ENCODE measurements at places on chromosomes 6 and 20.

GRCh38 chr6:2956930-2957685 lies 14.3 kb downstream of the SERPINB6 start:
- DNase-seq = no peak

DNA sequence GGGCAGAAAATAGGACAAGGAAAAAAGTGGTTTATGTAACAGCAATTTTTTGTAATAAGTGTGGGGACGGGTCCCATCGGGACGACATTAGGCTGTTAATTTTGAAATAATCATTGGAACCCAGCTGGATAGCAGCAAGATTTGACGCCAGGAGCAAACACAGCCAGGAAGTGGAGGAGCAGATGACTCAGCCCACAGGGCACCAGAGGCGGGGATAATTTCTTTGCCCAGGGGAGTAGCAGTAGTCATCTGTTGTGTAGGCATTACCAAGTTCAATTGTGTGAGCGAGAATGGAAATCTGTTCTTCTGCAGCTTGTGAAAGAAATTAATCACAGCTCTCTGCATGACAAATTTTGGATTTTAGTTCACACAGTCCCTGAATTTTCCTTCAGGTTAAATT lies 22.6 kb upstream of the RIN2 start:
- peak; percentile 52 for DNase-seq

GRCh38 chr6:135937106-135937505 lies 85.6 kb downstream of the PDE7B start:
- DNase-seq = no peak

DNA sequence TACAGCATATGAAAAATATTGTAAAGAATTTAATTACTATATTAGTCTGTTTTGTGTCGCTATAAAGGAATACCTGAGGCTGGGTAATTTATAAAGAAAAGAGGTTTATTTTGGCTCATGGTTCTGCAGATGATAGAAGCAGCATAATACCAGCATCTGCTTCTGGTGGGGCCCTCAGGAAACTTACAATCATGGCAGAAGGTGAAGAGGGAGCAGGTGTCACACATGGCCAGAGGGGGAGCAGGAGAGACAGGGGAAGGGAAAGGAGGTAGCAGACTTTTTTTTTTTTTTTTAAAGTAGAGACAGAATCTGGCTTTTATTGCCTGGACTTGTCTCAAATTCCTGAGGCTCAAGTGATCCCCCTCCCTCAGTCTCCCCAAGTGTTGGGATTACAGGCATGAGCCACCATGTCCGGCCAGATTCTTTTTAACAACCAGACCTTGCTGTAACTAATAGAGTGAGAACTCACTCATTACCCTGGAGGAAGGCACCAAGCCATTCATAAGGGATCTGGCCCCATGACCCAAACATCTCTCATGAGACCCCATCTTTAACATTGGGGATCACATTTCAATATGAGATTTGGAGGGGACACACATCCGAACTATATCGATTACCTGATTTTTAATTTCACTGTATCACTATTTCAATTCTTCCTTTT lies 64.6 kb downstream of the MAN1A1 start:
- DNase-seq = peak; percentile 64

- DNase-seq = no peak
Measured at GRCh38 chr20:12598894-12599293, 409.9 kb upstream of the SPTLC3 start.

GRCh38 chr6:45505470-45505869 lies 127.7 kb upstream of the SUPT3H start:
- no peak for DNase-seq

DNA sequence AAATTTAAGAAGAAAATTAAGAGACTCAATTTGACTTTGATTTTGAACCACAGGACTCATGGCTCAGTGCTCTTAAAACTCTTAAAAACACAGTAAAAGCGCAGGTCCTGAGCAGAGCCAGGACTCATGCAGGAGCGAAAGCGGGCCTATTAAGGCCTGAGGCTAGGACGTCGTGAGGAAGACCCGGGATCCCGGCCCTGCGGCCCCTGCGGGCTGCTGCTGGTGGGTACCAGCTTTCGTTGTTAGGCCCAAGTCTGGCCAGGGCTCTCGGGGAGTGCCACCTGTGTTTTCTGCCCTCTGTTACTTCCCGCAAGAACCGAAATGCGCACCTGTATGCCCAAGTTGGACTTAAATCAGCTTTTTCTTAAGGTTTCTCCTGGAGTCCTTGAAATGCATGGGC lies 3.4 kb upstream of the PAX1 start:
- no peak for DNase-seq

DNA sequence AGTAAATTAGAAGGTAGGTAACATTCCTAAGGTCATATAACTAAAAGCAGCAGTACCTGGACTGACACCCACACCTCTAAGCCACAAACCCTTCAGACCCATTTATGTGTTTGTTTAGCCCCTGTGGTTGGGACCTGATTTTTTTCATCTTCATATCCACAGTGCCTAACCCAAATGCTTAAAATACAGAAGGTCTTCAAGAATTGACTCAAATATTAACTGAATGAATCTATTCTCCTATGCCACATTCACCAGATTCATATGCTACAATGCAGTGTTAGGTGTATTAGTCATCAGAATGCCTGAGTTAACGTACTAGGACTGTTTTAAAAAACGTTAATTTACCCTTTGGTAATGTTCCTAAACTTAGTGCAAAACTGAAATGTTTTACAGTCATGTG lies 124.8 kb downstream of the AHI1 start:
- no peak for DNase-seq

GRCh38 chr20:44891826-44892225 lies 6.3 kb downstream of the YWHAB start:
- DNase-seq = no peak

GRCh38 chr6:115137910-115138309 lies 795.1 kb upstream of the HS3ST5 start:
- DNase-seq = no peak
